ENCODE measurements at places on chromosomes 6 and 20.

- DNase-seq = no peak
These were observed 37.6 kb downstream of the SLC2A10 start for GRCh38 chr20:46746956-46747526.

DNA sequence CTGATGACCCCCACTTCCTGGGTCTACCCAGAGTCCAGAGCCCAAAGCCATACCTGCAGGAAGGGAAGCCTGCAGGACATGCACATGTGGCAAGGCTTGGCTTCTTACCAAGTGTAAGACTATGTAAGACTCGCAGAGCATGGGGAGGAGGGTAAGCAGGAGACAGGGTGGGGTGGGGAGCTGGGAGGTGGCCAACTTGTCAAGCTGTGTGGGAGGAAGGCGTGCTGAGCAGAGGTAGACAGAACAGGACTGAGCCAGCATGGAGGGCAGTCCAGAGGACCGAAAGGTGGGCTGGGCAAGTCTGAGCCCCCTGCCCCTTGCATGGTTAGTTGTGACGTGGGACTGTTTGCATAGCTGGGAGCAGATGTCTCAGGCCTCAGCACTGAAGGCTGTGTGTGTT is 53.4 kb upstream of the RNF24 start:
- DNase-seq = peak; percentile 55

DNA sequence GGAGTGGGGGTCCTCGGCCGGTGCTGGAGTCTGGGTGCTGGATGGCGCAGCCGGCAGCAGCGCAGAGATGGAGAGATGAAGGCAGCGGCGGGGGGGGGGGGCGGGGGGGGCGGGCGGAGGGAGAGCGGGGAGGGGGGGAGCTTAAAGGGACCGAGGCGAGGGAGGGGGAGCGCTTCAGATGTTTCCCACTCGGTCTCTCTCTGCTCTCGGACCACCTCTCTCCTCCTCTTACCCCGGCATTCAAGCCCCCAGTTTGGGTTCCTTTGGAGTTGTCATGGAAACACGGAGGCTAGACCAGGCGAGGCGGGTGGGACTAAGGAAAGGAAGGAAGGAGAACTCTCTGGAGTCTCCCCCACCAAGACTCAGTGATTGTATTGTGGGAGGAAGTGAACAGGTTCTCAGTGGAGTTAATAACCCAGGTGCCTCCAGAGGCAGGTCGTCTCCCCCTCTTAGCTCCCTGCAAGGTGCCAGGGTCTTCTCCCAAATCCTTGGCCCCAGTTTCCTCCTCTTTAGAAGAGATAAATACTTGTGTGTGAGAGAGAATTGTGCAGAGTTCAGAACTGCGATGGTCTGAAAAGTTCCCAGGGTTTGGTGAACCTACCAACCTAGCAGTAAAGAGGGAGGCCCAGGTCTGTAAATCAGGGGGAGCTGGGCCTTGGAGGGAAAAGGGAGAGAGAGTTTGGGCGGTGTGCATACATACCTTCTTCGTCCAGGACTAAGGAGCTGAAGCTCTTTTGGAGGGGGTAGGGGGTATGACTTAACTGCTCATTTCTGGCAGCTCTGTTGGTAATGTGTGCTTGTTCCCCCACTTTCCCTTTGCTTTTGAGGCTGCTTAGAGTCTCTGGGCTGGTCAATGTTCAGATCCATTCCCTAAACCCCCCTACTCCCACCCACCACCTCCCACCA is at the start of gene PRRT1:
PRRT1 (minus strand) TSS at position 77 of the 906 bp plus-strand sequence. CDS start 112 bp downstream, outside the sequence.
- DNase-seq = no peak

- DNase-seq = no peak
These were observed 370.0 kb upstream of the SPTLC3 start for GRCh38 chr20:12638633-12639312.

GRCh38 chr20:6401893-6402557 is 279.2 kb upstream of the FERMT1 start:
- DNase-seq = no peak

GRCh38 chr20:50743087-50743486 is 11.7 kb downstream of the PARD6B start:
- no peak for DNase-seq

DNA sequence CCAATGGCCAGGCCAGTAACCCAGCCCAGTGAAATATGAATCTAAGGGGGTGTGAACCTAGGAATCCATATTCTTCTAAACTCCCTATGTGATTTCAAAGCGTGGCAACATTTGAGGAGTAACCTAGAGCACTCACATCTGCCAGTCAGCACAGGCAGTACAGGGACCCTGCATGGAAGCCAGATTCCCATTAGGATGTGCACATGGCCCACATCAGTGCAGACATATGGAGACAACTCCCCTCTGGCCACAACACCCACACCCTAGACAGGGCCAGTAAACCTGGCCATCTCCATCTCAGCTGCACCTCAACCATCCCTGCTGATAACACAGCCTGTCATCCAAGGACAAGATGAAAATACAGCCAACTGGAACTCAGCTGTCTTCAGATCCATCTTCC is 56.5 kb downstream of the KIF16B start:
- no peak for DNase-seq

- no peak for DNase-seq
These were observed 4.5 kb upstream of the GPSM3 start for GRCh38 chr6:32196682-32197616.

GRCh38 chr20:63179687-63180568 is 36.0 kb downstream of the YTHDF1 start:
- peak; percentile 34 for DNase-seq

DNA sequence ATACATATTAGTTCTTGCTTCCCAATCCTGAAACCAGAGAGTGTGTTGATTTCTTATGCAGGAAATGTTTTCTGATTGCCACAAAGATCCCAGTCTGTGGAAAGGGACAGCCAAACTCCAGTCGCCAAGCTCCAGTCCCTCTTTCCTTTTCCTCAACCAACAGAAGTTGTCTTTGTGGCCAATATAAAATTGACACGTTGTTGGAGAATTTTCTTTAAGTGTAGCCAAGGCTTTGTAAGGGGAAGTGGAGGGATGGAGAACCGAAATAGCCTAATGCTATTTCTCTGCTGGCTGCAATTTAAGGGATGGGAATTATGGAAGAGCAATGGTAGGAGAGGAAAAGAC is 5.4 kb downstream of the ADGRB3 start:
- no peak for DNase-seq

GRCh38 chr20:50501972-50502745 is 8.0 kb upstream of the PTPN1 start:
- no peak for DNase-seq

DNA sequence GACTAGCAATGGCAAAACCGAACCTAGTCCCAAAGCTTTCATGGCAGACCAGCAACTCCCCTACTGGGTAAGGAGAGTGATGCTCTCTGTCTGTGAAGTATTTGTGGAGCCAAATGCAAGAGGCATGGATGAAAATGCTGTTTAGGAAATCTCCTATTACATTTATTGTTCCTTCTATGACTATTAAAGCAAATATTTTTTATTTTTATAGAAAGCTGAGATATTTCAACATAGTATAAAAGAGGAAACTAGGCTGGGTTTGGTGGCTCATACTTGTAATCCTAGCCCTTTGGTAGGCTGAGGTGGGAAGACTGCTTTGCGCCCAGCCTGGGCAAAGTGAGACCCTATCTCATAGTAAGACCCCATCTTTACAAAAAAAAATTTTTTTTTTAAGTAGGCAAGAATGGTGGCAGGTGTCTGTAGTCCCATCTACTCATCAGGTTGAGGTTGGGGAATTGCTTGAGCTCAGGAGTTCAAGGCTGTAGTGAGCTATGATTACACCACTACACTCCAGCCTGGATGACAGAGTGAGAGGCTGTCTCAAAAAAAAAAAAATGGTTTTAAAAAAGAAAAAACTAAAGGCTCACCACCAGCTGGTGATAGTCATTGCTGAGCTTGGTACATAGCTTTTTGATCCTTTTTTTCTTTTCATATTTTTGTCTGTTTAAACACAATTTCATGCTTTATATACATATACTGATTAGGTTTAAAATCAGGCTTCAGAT is 11.3 kb downstream of the KDM1B start:
- DNase-seq = peak; percentile 13

GRCh38 chr6:156587071-156587470 is 190.1 kb upstream of the ARID1B start:
- no peak for DNase-seq

DNA sequence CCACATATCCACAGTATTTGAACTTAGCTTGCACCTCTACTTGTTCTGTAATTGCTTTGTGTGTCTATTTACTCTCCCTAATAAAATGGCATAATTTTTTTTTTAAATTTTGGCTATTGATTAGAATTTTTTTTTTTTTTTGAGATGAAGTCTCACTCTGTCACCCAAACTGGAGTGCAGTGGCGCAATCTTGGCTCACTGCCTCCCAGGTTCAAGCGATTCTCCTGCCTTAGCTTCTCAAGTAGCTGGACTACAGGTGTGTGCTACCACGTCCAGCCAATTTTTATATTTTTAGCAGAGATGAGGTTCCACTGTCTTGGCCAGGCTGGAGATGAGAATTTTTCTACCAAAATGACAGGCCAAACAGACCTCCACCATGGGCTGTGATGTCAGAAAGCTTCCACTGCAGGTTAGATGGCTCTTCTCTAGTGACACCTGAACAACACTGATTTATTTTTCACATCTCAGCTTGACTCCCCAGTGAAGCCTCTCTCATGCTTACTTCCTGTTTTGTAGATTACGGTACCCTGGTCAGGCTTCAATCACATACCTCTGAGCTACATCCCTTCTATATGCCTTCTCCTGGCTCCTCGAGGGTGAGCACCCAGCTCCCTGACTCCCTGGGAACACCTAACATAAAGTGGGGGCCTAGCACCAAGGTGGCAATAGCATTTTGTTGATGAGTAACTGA is 112.8 kb downstream of the ARHGAP18 start:
- no peak for DNase-seq

DNA sequence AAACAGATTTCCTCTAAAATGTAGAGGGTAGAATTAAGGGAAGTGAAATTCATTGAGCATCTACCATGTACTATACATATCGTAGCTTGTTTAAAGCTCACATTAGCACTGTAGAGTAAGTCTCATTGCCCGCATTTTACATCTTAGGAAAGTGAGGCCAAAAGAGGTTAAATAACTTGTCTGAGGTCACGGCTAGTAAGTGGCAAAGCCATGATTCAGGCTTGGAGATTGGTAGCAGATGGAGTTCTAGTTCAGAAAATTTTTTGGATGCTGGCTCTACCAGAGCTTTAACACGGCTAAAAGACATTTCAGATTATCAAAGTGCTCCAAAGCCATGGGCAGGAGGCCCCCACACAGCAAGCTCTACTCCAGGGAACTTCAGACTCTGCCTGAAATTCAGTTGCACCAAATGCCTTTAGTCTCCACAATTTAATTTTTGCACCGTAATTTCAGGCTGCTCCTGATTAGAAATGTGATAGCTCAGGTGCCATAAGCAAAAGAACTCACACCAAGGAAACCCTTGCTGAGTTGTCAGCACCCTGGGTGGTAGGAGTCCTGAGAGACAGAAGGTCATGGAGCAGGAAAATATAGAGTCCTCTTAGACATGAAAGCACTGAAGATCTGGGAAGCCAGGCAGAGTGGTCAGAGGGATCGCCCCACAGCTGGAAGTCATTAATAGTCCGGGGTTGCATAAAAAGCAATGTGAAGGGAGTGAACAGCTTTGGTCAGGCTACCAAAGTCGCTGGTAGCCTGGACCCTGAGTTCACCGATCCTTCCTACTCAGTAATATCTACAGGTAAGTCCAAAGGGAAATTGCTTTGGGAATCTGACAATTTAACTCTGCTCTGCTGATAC is 55.2 kb upstream of the ASIP start:
- no peak for DNase-seq

GRCh38 chr6:13941902-13942301 is 17.1 kb downstream of the RNF182 start:
- DNase-seq = no peak

GRCh38 chr6:130559166-130559565 is 193.3 kb downstream of the TMEM200A start:
- no peak for DNase-seq

GRCh38 chr6:152598901-152599537 is 38.1 kb downstream of the SYNE1 start:
- DNase-seq = no peak

DNA sequence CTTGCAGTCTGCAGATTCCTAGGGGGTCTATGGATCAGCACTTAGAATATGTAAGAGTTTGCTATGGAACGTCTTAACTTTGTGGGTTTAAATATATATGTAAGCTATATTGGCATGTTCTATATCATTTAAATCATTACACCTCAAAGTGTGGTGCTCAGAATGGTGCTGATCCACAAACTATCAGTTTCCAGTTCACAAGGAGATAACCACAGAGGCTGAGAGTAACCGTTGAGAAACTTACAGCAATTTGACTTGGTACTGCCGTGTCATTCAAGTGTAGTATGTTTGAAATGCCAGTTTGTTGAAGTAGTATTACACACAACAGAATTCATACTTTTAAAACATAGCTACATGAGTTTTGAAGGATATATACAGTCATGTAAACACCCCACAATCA is 279.7 kb downstream of the FARS2 start:
- no peak for DNase-seq

DNA sequence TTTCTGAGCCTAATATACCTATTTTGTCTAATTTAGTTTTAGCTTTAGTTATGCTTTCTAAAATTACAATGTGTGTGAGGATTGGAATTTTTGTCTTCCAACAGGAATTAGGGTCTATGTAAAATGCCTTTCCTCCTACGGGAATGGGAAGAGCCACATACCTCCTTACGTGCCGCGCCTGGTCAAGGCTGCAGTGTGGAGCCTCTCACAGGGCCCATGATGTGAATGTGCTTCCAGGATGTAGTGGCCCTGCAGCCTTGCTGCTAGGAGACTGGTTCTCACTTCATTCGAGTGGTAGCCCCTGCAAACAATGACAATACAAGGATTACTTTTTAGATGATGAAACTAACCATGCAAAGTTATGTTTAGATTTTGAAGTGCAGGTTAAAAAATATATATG is 110.2 kb downstream of the SOBP start:
- DNase-seq = no peak

- no peak for DNase-seq
These were observed 71.0 kb downstream of the PREP start for GRCh38 chr6:105331927-105332326.

DNA sequence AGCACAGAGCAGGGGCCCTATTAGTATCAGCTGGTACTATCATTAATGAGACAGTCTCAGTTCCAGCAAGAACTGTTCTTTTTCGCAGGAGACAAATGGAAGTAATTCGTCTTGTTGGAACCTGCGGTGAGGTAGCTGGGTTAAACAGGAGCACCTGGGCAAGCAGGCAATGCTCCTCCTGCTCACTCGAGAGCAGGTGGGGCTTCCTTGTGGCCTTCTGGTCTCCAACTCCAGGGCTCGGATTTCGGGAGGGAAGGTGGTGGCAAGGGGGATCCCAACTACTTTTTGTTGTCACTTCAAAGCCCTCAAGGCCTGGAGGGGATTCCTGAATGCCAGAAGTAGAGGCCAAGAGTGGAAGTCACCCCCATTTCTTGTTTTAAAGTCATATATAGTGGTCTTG is 1.3 kb upstream of the SPEF1 start:
- no peak for DNase-seq

DNA sequence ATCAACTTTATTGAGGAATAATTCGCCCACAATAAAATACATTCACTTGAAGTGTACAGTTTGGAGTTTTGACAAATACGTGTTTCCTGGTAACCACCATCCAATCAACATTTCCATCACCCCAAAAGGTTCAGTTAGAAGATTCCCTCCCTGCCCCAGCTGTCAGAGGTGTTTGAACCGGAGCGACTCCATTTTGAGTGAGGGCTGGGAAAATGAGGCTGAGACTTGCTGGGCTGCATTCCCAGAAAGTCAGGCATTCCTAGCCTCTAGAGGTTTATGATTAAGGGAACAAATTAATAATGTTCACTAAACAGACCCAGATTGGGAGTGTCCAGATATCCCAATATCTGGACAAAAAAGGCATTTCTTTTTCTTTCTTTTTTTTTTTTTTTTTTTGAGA is 33.0 kb upstream of the BLCAP start:
- no peak for DNase-seq

- DNase-seq = no peak
These were observed 114.2 kb upstream of the SSTR4 start for GRCh38 chr20:22920898-22921297.

- DNase-seq = peak; percentile 24
These were observed 891 bp upstream of the POU3F2 start for GRCh38 chr6:98833307-98834059.

Data from NB4 (cell line).